Activated CD4-positive, alpha-beta memory T cell treated with anti-CD3 and anti-CD28 coated beads for 36 hours (primary cell): ENCODE measurements at places on chromosomes 3 and 15. TPM values are rescaled to one million over a fixed set of nuclear protein-coding genes. Genes with fewer than 3 reads are reported as not detected.

DNA sequence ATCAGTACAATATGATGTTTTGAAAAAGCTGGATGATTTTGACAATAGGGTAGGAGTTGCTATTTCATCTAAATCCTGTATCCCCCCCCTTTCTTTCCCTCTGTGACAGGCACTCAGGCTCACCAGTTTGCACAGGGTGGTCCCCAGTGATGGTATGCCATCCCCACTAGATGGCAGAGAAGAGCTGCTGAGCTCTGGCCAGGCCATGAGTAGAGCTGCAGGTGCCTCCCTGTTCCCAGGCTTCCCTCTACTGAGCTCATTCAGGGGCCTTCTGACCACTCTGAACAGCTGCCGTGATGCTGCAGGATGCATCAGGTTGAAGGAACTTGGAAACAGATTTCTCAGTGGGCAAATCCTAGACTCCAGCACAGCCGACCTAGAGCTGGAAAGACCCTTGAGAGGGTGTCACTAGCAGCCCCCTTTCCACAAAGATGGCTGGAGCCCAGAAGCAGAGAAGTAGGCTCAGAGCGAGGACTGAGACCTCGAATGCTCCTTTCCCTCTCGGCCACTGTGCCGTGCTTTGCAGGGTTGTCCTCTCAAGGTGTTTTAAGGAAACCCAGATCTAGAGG, 45.1 kb downstream of the EFCAB12 start:
- peak; percentile 61 for DNase-seq

DNA sequence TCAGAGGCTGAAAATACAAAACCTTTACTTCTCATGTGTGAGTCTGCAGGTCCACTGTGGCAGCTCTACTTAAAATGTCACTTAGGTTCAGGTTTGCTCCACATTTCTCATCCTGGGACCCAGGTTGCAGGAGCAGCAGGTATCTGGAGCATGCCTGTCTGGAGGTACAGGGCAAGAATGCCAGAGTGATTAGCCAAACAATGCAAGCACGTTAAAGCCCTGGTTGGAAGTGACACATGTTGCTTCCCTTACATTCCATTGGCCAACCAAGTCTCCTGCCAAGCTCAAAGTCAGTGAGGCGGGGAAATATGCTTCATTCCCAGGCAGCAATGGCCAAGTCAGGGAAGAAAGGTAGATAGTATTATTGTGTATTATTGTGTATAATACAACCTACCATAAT, 76.8 kb upstream of the ARL6 start:
- no peak for DNase-seq

- DNase-seq, result no peak
Measured at GRCh38 chr3:113910966-113911365, 36.8 kb upstream of the ZDHHC23 start.

- DNase-seq, result no peak
Measured at GRCh38 chr15:47439146-47440111, 277.9 kb upstream of the SEMA6D start.

EFHB gene
- total RNA-seq, result 0.57 TPM

GP9 gene
- total RNA-seq, result not detected

GPX1 gene
- total RNA-seq, result 177 TPM

GRCh38 chr3:15682561-15683185, 81.1 kb downstream of the BTD start:
- DNase-seq, result no peak

RETNLB gene
- not detected for total RNA-seq

DNA sequence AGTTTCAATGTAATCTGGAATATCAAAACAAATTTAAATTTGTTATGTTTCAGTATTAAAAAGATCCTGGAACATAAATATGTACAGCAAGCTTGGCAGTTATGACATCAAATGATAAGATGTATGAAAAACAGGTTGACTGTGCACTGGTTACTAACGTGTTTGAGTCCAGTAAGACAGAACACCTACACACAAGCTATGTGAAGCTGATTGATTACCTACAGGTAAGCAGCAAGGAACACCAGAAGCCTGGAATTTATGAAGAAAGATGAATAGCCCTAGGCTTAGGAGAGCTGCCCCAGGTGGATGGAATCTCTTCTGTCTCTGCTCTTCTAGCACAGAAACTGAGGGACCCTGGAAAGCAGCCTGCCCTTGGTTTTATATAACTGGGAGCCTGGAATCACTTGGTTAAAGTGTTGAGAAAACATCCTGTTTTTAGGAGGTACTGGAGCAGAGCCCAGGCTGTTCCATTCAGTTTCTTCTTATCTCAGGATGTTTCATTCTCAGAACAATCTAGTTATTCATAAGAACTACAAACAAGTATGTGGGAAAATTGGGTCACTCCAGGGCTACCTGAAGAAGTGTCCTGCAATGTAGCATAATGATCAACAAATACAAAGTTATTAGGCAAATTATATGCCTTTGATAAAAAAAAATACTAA, 36.3 kb downstream of the SLITRK3 start:
- DNase-seq, result no peak

DNA sequence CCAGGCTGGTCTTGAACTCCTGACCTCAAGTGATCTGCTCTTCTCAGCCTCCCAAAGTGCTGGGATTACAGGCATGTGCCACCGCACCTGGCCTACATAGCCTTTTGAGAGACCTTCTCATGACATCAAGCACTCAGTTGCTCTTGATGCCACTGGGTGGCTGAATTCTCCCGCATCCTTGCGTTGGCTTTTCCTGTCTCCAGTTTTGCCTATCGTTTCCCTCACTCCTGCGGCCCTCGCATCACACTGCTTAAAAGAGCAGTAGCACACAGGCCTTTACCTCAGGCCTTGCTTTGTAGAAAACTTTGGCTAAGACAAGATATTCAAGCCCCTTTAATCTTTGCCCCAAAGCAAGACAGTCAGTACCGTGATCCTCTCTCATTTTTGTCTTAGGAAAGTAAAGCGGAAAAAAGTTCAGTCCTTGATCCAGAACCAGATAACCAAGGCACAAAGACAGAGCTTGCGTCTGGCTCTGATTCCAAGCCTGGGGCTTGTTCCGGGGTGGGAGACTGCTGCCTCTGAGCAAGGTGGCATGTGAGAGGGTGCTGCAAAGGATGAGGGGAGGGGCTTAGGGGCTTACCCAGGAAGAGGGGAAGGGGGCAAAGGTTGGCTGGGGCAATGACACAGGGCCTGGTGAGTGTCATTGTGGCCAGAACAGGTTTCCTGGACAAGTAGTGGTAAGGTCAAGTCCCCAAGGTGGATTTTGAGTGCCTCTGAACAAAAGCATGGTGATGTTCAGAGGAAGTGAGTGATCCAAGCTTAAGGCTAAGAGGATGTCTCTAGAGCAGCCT, 175.0 kb upstream of the TLE3 start:
- DNase-seq, result no peak

SLC28A1 gene
- total RNA-seq, result not detected

- DNase-seq, result no peak
Measured at GRCh38 chr3:78483090-78483489, 1284.7 kb downstream of the ROBO1 start.

IGSF11 gene
- total RNA-seq, result 0.14 TPM

DNA sequence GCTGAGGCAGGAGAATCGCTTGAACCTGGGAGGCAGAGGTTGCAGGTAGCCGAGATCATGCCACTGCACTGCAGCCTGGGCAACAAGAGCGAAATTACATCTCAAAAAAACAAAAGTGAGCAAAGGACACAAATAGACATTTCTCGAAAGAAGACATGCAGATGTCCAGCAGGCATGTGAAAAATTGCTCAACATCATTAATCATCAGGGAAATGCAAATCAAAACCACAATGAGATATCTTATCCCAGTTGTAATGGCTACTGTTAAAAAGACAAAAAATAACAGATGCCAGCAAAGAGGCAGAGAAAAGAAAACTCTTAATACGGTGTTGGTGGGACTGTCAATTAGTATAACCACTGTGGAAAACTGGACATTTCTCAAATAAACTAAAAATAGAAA, 20.9 kb downstream of the ASB7 start:
- no peak for DNase-seq

DNA sequence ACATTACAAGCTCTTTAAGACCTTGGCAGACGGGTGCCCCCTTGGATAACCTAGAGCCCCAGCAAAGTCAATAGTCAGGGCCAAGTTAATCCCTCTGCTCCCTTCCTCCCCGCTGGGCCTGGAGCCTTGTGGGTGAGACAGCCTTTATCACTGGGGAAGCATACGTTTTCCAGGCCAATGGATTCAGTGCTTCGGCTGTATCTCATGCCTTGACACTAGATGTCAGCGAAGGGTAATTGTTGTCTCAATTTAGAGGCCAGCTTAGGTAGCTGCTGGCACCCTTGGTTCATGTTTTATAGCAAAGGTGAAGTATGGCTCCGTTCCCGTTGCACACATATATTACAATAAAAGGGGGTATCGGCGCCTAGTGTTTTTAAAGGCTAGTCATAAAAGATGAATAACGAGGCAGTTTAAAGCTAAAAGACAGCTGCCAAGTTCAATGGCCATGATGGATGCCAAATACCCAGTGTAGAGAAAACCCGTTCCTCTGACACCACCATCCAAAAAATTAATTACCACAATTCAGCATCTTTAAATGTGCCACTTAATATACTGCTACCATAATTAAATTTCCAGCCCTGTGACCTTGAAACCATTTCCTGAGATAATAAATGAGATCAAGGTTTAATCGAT, 52.3 kb upstream of the BNIP2 start:
- DNase-seq, result no peak

GRCh38 chr3:183664913-183665381, 29.5 kb downstream of the KLHL24 start:
- no peak for DNase-seq
